CD4-positive, alpha-beta T cell treated with Interleukin-2 at 100 ng/mL for 4 hours (primary cell): ENCODE measurements at places on chromosomes 5 and 9.
A peak's percentile ranks its signal among the peaks of the same experiment; 100 is the strongest.

DNA sequence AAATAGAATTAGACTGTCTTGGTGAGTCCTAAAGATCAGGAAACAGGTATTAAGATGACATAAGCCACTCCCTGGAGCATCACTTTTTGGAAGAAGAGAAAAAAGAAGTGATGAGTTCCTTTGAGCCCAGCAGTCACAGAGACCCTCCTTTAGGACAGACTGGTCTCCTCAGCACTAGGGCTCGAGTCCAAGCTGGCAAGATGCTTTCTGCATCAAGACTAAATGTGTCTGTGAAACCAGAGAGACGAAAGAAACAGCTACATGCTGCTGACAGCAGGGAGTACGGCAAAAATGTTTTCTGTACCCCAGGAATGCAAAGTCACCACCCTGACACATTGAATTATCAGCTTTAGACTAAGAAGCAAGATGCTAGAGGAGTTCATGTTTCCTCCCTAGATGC lies 184.5 kb downstream of the CRB2 start:
- no peak for DNase-seq

GRCh38 chr9:38125889-38126288 lies 56.9 kb upstream of the SHB start:
- DNase-seq, result no peak

GRCh38 chr5:123543438-123543837 lies 31.5 kb downstream of the CSNK1G3 start:
- DNase-seq, result no peak

- DNase-seq, result no peak
Measured at GRCh38 chr9:90767523-90768100, 34.0 kb upstream of the SYK start.

GRCh38 chr5:139796061-139796806 lies 626 bp downstream of the PSD2 start:
- no peak for DNase-seq

GRCh38 chr9:33167972-33168461 lies 881 bp upstream of the B4GALT1 start:
- no peak for DNase-seq

DNA sequence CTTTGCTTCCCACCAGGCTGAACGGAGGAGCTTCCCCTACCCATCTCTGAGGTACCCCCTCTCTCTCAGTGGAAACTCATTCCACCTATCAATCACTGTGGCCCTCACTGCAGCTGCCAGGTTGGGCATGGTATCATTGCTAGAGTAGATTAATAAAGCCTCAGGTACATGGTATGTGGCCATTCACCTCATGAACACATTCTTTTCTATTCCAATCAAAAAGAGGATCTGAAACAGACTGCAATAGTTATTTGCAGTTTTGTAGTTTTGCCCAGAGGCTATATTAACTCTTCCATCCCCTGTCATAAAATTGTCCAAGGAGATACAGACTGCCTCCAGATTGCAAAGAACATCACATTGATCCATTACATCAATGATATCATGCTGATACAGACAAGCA lies 85.8 kb upstream of the MVB12B start:
- no peak for DNase-seq

DNA sequence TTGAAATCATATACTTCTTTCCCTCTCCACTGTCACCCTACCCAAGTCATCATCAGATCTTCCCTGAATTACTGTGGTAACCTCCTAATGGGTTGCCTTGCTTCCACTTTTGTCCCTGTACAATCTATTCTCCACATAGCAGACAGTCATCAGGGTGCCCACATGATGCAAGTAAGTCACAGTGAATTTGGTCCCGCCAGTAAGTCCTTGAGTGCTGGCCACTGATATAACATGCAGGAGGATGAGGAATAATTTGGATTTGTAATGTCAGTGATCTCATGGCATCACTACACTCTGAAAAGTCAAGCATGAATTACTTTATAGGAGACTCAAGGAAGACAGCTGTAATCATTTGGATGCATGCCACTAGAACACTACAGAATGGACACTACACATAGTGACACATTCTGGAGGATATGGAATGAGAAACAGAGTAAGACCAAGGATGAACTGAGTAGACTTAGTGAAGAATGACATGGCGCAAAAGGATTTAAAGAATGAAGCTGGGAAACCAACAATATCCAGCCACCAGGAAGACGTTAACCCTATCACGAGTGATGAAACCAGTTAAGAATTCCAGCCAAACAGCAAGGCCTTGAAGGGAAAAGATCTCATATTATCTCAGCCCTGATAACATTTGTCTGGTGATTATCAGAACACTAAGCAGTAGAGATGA lies 28.6 kb downstream of the MARCHF3 start:
- DNase-seq, result no peak

- DNase-seq, result no peak
Measured at GRCh38 chr5:109757490-109757889, 67.8 kb downstream of the MAN2A1 start.

- no peak for DNase-seq
Measured at GRCh38 chr5:42665857-42666256, 90.8 kb upstream of the CCDC152 start.

GRCh38 chr5:132754947-132755346 lies 7.7 kb downstream of the CCNI2 start:
- no peak for DNase-seq

DNA sequence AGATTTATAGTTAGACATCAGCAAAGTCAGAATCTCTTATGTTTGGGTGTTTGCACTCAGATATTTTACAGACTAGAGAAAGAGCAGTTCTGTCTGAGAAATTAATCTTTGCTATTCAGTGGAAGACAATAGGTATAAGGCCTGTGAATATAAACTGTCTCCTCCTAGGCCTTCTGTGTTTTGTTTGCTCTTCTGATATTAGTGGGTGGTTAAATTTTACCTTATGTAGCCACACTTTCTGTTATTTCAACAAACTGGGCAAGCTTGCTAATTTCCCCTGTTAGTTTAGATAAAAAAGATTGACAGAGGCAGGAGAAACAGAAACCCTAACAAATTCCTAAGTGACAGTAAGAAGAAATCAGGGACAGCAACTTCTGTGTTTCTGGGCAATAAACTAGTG lies 141.6 kb downstream of the ARHGAP26 start:
- no peak for DNase-seq

DNA sequence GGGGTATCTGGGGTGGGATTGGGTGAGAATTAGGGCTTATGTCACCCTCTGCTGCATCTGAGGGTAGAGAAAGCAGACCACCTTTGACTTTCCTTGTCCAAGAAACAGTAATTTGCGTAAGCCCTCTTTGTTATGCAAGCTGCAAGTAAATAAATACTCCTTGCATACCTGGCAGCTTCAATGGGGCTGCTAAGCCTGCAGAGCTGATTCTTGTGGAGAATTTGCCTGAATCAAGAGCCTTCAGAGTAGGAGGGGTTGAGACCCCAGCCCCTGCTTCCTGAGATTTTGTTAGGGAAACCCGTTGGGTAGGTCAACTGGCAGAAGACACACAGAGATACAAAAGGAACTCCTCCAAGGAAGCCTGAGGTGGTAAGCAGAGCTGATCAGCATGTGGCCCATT lies 515.1 kb downstream of the DMAC1 start:
- no peak for DNase-seq

GRCh38 chr9:34119713-34120112 lies 6.8 kb downstream of the DCAF12 start:
- DNase-seq, result no peak

- DNase-seq, result no peak
Measured at GRCh38 chr5:53943938-53944337, 366.4 kb downstream of the ARL15 start.

GRCh38 chr5:177444106-177445051 lies 2.2 kb upstream of the PRR7 start:
- DNase-seq, result no peak

DNA sequence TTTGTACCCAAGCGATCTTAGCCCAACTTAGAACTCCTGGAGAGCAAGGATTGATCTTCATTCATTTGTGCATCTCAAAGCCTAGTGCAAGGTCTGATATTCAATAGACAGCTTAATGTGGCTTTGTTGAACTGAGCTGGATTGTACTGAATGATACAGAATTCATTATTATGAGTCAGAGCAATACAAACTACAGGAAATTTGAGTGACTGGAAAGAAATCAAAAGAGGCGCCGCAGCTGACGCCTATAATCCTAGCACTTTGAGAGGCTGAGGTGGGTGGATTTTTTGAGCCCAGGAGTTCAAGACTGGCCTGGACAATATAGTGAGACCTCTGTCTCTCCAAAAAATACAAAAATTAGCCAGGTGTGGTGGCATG lies 58.6 kb downstream of the ENC1 start:
- DNase-seq, result no peak

DNA sequence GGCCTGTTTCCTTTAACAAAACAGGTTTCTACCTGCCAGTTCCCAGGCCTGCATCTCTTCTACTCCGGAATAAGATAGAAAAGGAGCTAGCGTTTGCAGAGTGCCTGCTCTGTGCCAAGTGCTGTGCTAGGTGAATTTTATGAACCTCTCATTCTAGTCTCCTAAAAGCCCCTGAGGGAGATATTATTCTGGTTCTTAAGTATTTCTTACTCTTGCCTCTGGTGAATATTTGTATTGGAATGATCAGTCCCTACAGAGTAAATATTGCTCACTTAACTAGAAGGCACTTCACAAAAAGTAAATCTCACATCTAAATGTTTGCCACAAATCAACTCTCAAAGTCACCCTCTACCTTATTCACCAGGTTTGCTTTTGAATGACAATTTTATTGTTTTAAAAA lies 227.1 kb downstream of the AUH start:
- DNase-seq, result no peak

DNA sequence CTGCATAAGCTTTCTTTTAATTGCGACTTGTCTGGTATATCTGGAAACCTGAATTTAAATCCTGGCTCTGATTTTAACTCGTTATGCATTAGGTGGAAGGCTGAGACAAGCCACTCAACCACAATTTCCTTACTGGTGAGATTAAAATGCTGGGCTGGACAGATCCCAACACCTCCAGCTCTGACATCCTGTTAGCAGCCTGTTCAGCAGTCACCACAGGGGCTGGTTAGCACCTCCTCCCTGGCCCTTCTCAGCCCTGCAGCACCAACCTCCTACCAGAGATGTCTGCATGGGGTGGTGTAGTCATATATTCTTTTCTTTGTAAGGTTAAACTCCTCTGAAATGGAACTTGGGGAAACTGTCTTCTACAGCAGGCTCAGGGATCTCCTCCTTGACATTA lies 156.5 kb upstream of the NFIL3 start:
- DNase-seq, result no peak

- DNase-seq, result no peak
Measured at GRCh38 chr9:129720865-129721545, 31.8 kb downstream of the PTGES start.

DNA sequence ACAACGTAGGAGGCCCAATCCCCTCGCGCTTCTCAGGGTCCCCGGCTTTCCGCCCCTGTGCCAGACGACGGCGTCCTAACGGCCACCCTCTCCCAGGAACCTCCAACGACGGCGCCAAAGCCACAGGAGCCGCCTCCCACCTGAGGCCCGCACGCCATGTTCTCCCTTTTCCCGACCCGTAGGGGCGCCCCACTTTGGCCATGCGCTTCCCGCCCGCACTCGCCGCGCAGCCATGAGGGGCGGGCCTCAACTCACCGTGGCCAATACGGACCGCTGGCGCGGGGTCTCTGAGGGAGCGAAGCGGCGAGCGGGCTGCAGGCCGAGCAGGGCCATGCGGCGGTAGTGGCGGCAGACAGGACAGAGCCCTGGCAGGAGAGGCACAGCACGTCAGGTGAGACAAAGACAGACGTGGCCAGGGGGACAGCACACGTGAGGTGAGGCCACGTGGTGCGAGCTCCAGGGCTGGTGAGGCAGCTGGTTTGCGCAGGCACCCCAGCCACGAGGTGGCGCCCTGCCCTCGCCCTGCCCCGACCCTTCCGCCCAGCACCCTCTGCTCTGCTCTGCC lies 1005.5 kb upstream of the PTPRD start:
- DNase-seq, result no peak

DNA sequence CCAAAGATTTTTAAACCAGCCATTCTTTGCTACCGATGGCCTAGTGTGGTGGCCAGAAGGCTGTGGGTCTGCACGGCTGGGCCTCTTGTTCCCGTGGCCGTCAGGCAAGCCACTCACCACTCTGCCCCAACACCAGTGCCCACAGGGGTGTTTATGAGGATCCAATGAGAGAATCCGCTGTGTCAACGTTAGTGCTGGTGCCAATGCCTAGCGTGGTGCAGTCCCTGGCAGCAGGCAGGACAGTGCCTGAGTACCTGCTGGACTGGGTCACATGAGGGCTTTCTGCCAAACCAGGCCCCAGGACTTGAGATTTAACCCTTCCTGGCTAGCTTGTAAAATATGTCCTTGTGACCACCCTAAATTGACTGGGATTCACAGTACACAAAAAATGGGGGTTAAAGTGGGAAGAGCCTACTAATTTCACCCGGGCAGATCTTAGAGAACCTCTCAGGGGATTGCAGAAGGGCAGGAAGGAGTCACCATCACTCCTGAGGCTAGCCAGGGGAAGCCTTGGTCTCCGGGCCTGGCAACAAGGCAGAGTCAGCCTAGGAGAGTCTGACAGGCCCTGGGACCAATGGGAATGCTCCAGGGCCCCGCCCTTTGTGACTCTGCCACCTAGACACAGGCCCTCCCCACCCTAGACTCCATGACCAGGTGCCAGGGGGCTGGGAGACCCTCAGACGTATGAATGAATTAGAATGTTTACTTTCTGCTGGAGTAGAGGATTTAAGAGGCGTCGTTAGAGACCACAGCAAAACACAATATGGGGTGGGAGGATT lies 63.2 kb upstream of the FSTL4 start:
- no peak for DNase-seq

- DNase-seq, result no peak
Measured at GRCh38 chr9:110502842-110503241, 76.7 kb downstream of the SVEP1 start.

- no peak for DNase-seq
Measured at GRCh38 chr5:146007270-146007669, 70.9 kb downstream of the SH3RF2 start.

- no peak for DNase-seq
Measured at GRCh38 chr9:89664896-89665329, 60.1 kb downstream of the GADD45G start.

DNA sequence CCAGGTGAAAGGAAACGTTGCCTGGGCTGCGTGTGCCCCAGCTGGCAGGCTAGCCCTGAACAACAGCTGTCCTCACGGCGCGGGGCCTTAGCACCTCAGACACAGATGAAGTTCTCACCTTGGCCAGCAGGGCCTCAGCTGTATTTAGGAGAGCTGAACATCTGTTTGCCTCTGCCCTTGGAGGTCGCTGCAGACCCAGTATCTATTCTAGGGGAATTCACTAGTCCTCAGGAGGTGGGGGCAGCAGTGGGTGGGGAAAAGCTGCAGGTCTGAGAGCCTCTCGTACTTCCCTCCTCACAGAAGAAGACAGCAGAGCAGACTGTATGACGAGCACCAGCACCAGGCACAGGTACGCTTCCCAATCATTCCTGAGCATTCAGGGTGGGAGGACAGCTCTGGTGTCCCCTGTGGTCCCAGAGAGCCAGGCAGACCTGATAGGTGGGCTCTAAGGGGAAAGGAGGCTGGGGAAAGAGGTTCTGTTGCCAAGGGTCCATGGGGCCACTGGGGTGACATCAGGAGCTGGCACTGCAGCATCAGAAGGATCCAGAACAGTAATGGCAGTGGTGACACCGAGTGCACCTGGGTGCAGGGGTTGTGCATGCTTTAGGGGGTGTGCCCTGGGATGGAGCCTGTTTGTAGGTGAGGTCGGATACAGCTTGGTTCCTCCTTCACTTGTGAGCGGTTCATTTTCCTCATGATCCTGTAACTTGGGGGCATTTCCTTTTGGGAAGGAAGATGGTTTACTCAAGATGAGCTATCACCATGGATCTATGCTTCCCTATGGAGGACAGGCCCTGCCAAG lies 13.8 kb downstream of the CD74 start:
- peak; percentile 24 for DNase-seq

- no peak for DNase-seq
Measured at GRCh38 chr5:164680216-164680615, 1174.8 kb downstream of the MAT2B start.

- no peak for DNase-seq
Measured at GRCh38 chr5:146962801-146963355, 84.3 kb upstream of the PPP2R2B start.
